G401 (cell line): ENCODE measurements at places on chromosomes 4 and X. TPM values are rescaled to one million over a fixed set of nuclear protein-coding genes. Genes with fewer than 3 reads are reported as not detected.

DNA sequence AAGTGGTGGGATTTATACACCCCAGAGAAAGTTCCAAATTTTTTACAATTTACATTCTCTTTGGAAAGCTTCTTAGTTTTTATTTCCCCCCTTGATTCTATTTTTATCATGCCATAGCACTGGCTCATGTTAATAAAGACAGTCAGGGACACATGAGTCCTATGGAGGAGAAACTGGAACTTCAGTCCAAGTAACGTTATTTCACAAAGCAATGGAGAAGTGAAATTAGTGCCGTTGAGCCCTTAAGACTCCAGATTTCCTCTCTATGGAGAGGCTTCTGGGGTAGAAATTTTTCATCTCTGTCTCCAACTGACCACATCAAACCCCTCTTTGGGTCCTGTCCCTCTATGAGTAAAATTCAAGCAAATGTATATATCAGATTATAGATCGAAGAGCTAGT is 12.8 kb upstream of the TASL start:
- DNase-seq: no peak

DNA sequence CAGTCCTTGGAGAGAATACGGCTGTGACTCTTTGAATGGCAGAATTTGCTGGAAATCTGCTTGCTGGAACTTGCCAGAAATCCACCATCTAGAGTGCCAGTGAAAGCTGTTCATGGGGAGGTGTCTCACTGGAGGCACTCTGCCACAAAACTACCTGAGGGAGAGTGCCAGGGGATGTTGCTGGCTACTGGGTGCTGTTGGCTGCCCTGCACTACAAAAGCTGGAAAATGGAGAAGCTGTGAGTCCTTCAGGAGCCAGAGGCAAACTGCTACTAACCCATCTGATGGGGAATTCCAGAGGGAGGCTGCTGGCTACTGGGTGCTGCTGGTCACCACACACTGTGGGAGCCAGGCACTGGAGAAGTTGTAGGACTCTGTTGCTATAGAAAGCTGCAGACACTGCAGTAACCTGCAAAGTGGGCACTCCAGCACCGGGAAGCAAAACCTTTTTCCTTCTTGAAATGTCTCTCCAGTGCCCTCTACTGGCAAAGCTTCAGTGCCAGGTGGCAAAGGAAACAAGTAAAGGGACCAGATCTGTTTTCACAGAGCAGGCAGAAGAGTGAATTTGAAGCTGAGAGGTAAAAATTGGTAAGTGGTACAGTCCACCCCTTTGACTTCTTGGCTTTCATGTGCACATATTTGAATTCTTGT is 47.8 kb upstream of the HSD17B10 start:
- DNase-seq: peak; percentile 82

- no peak for DNase-seq
Observed at GRCh38 chrX:72568406-72569092, 4.1 kb downstream of the HDAC8 start.

DNA sequence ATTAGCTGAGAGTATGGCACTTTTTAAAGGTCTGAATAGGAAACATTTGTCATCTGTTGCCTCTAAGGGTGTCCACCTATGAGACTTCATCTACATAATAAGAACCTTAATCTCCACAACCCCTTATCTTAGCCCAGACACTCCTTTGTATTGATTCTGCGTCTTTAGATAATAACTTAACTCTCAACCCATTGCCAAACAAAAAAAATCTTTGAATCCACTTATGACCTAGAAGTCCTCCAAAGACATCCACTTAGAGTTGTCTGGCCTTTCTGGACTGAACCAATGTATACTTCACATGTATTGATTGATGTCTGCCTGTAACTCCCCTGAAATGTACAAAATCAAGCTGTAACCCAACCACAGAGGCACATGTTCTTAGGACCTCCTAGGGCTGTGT is 66.0 kb upstream of the CHRNA9 start:
- DNase-seq: no peak

DNA sequence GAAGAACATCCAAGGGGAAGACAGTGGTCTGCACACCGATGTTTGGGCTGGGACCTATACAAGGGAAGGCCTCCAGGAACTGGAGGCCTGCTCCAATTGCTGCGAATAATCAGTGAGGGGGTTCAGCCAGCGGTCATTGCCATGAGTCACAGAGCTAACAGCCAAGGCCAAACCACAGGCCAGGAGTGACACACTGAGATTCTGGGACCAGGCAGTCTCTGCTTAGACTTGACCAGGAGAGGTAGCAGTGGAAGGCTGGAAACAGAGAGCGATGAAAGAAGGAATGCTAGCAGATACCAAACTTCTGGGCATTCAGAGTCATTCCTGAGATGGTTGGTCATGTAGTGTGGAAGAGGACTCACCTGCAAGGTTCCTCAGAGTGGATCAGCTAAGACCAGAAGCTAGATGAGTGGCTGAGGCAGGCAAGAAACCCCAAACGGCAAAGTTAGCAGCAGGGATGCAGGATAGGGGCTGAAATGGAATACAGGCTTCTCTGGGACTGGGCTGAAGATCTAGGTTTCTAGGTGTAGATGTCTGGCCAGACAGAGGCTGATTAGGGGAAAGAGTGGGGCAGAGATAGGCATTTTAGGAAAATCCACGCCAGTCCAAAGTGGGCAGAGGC is 54.7 kb downstream of the CNGA2 start:
- DNase-seq: no peak

DNA sequence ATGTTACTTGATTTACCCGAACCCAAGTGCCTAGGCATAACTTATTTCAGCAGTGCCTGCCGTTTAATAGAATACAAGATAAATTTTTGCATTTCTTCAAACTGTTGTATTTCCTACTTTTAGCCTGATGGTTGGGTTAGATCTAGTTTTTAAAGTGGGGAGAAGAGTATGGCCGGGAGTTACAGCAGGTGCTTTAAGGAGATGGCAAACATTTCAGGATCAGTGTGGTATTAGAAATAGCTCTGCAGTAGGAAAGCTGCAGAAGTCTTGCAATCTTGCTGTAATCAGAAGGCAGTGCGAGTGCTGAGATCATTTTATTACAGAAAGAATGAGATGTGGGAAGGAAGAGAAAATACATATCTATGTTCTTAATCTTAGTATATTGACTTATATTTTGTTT is 977.8 kb upstream of the TENM3 start:
- DNase-seq: no peak

- peak; percentile 83 for DNase-seq
Observed at GRCh38 chr4:183987987-183988392, 82.9 kb downstream of the STOX2 start.

GRCh38 chrX:78357342-78358055 is 30.1 kb upstream of the CYSLTR1 start:
- DNase-seq: no peak

- DNase-seq: no peak
Observed at GRCh38 chr4:73388887-73389286, 15.2 kb upstream of the ALB start.

DNA sequence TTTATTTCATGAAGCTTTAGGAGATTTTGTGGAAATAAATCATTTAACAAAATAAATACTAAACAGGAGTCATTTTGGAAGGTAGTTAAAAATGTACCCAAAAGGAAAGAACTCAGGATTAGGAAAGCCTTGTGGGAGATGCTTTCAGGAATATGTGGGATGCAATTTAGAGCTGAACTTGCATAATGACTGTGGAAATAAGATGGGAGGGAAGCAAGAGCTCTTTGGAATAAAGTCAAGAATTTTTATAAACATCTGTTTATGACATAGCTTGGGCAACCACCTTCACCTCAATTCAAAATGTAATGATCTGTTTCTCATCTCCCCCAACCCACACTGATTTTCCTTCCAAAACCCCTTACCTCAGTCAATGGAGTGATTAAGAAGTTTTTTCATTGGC is 623.8 kb downstream of the FAT4 start:
- no peak for DNase-seq

DNA sequence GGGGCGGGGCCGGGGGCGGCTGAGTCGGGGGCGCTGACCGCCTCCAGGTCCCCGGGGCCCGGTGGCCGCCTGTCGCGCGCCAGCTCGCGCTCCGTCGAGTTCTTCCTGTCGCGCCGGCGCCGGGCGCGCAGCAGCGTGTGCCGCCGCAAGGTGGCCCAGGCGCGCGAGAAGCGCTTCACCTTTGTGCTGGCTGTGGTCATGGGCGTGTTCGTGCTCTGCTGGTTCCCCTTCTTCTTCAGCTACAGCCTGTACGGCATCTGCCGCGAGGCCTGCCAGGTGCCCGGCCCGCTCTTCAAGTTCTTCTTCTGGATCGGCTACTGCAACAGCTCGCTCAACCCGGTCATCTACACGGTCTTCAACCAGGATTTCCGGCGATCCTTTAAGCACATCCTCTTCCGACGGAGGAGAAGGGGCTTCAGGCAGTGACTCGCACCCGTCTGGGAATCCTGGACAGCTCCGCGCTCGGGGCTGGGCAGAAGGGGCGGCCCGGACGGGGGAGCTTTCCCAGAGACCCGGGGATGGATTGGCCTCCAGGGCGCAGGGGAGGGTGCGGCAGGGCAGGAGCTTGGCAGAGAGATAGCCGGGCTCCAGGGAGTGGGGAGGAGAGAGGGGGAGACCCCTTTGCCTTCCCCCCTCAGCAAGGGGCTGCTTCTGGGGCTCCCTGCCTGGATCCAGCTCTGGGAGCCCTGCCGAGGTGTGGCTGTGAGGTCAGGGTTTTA is 1.5 kb downstream of the ADRA2C start:
- DNase-seq: no peak

DNA sequence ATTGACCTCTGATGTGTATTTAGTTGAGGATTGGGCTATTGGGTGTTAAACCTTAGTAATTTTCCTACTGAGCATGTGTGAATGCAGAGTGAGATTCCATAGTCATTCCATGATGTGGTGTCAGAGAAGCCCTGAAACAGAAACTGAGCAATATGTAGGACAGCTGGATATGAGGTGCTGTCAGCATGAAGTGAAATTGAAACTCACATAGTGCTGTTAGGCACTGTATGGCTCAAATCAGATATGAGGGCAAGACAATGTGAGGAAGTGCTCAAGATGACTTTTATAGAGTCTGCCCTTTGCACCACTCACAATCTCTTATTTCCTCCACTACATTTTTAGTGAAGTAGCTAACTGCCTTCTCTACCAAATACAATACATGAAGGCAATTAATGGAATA is 188.3 kb downstream of the SH3BGRL start:
- no peak for DNase-seq

GRCh38 chr4:98746936-98747335 is 88.5 kb upstream of the TSPAN5 start:
- no peak for DNase-seq

DNA sequence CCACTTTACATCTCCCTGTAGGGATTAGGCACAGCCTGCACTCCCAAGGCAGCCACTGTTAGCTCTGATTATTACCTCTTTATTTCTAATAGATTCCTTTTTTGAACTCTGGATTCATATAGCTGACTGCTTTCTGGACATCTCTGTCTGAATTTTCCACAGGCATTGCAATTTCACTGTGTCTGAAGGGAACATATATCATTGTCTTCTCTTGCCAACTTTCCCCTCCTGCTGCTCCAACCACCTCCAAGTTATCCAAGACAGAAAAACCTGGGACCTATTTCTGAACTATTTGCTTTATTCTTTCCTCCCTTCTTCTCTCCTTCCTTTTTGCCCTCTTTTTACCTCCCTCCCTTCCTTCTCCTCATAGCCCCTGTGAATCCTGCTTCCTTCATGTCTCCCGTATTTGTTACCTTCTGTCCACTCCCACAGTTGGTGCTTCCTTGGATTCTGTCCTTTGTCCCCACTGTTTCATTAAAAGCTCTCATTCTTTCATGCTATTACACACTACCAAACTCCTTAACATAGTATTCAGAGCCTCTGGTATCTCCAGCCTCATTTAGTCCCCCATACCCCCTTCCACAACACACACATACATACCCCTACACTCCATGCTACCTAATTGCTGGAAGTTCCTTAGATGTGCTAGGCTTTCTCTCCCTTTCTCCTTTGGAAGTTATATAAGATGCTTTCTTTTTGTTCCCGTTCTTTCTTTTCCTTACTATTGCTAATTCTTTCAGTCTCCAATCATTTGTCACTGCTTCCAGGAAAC is 34.7 kb downstream of the FGF2 start:
- no peak for DNase-seq

GRCh38 chrX:112341598-112341997 is 259.0 kb upstream of the TRPC5 start:
- DNase-seq: no peak

DNA sequence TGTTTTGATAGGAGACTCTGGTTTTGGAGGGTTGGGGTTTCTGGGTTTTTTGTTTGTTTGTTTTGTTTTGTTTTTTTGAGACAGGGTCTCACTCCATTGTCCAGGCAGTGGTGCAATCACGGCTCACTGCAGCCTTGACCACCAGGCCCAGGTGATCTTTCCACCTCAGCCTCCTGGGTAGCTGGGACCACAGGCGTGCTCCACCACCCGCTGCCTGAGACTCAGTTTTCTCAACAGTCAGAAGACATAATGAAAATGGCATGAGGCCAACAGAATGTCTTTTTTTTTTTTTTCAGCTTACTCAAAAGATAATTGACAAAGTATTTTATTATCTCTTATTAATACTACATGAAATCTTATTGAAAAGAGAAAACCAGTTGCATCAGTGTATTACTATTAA is 32.4 kb downstream of the TNIP2 start:
- DNase-seq: no peak

- DNase-seq: no peak
Observed at GRCh38 chr4:145524552-145524951, 42.9 kb downstream of the SMAD1 start.

GRCh38 chr4:66482186-66482585 is 811.9 kb upstream of the EPHA5 start:
- no peak for DNase-seq

GRCh38 chr4:69038582-69038981 is 57.7 kb upstream of the UGT2B7 start:
- no peak for DNase-seq

- no peak for DNase-seq
Observed at GRCh38 chr4:185312699-185313098, 83.0 kb downstream of the LRP2BP start.

- no peak for DNase-seq
Observed at GRCh38 chr4:138205531-138206233, 36.5 kb downstream of the SLC7A11 start.

DNA sequence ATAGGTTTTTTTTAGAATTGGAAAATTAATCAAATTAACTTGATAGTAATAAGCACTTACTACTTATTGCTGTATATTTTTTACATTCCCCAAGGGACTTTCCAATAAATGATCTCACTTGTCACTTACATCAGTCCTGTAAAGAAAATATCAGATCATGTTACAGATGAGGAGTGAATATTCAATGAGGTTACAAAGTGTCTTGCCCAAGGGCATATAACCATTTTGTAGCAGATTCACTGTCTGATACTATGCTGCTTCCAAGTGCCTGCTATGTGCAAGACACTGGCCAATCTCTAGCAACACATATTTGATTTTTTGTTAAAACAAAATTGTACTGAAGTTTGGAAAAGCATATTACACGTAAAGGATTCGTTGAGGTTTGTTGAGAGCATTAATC is 1287.7 kb downstream of the FAM133A start:
- no peak for DNase-seq

DNA sequence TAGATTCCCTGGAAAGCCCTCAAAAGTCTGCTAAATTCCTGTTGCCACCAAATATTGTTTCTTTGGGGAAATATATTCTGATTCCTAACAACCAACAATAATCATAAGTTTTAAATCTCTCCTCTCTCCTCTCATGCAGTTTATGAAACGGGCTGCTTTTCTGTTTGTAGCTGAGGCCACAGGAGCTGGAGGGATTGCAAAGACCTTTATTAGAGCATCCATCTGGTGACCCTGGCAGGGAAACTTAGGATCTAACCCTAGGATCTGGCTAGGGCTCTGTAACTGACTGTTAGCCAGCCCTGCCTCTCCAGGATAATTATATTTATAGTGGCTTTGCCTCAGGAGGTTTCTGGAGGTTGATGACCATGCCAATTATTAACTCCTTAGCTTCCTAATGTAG is 56.9 kb downstream of the SMAD1 start:
- peak; percentile 87 for DNase-seq

The HSFX1 gene
- 0.71 TPM in 1 of 2 replicates, not detected in the other for total RNA-seq

The ERCC6L gene
- total RNA-seq: 7.6 and 9.4 TPM in 2 replicates

The RPA4 gene
- not detected in 2 replicates for total RNA-seq

The ZNF674 gene
- 0.98 and 2.0 TPM in 2 replicates for total RNA-seq

The JAKMIP1 gene
- not detected in 2 replicates for total RNA-seq
